T-helper 1 cell (primary cell): ENCODE measurements at places on chromosomes 7 and 10.

- DNase-seq: no peak
Observed at GRCh38 chr7:81330108-81330507, 411.3 kb upstream of the SEMA3C start.

- no peak for DNase-seq
Observed at GRCh38 chr7:19815546-19815945, 42.1 kb upstream of the TMEM196 start.

DNA sequence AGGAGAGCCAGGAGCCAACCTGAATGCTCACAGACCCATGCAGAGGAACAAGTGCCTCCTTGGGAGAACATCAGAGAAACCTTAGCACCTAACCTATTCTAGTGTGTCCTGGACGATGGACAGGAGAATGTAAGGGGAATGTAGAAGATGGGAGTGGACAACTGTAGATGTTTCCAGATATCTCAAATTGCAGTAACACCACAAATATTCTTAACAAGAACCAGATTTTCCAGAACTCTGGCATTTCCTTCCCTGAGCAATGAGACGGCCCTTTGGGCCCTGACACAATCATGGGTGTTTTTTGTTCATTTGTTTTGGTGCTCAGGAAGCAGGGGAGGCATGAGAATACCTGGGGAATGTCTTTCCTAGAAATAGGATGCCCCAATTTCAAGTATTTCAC, 196.1 kb upstream of the PRSS1 start:
- no peak for DNase-seq

- DNase-seq: no peak
Observed at GRCh38 chr10:34061841-34062240, 727.4 kb upstream of the NRP1 start.

- DNase-seq: no peak
Observed at GRCh38 chr7:77993838-77994237, 195.3 kb downstream of the PHTF2 start.

DNA sequence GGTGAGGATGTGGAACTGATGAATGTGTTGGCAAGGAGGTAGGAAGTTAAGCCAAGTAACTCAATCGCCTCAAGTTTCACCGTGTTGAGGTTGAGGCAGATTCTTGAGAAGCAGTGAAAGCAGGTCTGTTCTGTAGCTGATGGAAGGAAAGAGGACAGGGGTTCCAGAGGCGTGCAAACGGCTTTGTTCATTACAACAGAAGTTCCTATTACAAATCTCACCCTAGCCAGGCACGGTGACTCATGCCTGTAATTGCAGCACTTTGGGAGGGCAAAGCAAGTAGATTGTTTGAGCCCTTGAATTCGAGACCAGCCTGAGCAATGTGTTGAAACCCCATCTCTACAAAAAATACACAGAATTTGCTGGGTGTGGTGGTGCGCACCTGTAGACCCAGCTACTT, 36.9 kb upstream of the PTF1A start:
- no peak for DNase-seq

- no peak for DNase-seq
Observed at GRCh38 chr7:46257761-46258448, 336.8 kb upstream of the IGFBP3 start.

GRCh38 chr10:132905661-132906060, 36.7 kb downstream of the CFAP46 start:
- DNase-seq: no peak

DNA sequence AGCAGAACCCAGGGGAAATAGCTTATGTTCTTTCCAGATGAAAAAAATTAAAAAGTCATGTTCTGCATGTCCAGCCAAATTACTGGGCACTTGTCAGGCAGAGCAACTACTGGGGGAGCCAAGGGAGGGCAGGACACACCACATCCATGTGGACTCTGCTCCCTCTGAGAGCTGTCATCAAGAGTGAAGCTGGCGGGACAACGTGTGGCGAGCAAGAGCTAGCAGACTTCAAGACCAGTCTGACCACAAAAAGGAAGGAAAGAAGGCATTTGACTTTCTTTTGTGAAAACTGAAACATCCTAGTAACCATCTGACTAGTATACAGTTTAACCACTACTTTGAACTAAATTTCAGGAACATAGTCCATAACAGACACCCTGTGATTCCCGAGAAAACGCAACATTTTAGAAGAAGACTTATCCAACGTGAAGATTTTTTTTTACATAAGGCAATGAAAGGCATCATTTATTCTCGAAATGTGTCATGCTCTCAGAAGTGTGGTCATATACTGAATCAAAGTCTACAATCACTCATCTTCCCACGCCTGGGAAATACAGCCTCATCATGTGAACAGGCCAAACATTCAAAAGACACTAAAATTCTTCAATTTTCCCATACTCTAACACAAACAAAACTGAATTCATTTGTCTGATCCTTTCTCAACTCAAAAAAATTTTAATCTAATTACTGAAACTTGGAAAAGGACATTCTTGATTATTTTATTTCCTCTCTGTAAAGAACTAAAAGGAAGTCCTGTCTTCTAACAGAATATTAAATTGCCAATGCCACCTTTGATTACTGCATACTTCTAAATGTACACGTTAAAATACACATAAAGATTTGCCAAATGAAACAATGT, 15.5 kb downstream of the CYTH3 start:
- DNase-seq: peak; percentile 25

GRCh38 chr7:108424013-108424412, 32.2 kb downstream of the NRCAM start:
- DNase-seq: no peak

DNA sequence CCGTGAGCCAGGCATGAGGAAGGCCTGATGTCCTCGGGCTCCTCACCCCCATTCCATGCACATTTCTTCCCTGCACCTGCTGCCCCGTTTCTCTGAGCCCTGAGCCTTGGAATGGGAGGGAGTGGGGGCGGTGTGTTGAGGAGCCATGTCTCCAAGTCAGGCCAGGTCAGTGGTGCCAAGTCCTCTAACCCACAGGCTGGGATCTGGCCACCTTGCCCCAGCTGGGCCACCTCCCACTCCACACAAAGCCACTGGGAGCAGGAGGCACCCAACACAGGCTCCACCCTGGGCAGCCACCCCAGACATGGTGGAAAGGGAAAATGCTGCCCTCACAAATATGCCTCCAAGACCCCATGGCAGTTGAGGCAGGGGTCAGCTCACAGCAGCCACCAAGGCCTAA, 27.7 kb downstream of the ZCCHC24 start:
- DNase-seq: no peak
